ENCODE measurements at places on chromosomes 12 and 14.

DNA sequence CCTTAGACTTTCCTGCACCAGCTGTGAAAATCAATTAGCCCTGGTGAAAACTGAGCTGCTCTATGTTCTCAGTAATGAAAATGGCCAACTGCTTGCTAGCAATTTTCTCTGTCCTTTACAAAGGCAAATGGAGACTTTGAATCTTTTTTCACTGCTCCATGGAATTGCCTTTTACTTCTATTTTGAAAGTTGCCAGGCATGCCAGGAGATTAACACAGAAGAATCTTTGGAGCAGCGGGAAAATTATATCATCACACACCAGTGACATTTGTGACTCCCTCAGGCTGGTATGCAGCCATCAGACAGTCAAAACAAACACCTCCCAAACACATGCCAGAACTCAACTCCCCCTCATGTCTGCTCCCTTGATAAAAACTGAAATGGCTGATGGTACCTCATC, 872.0 kb upstream of the FLRT2 start:
- no peak for DNase-seq

GRCh38 chr12:47276621-47277309, 197.0 kb upstream of the AMIGO2 start:
- peak; percentile 90 for DNase-seq

DNA sequence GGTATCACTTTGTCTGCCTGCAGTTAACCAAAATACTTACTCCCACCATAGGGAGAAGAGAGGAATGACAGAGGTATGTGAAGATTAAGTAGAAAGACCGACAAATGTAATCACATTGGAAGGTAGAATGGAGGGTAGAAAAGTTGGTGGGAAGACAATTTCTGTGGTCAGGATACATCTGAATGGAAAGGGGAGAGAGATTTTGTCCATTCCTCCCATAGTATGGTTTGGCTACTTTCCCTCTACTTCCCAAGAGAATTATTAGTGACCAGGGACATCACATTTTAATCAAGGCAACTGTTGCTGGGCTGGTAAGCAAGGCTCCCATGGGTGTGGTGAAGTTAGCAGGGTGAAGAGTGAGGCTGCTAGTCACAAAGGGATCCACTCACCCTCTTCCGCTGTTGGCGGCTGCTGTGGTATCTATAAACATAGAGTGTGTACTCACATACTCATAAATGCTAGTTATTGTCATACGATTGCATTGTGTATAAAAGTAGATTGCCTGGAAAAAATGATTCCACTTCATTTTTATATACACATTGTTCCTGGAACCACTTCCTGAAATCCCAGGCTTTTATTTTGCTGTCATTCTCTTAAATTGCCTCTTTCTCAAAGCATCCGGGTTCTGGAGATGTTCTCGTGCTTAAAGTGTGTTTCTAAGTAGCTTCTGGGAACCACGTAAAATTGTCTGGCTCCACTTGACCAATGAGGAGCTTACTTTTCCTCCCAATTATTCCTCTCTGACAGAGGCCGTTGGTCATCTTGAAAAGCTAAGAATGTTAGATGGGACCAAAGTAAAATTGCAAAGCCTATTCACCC, 413.1 kb downstream of the ZFP36L1 start:
- DNase-seq: no peak

- peak; percentile 57 for DNase-seq
Observed at GRCh38 chr12:6647083-6647604, at the start of gene ACRBP. TSS of gene ACRBP (minus strand) at chr12:6647432. CDS start at chr12:6647366, 66 bp downstream.

GRCh38 chr14:63573581-63573980, 30.4 kb upstream of the PPP2R5E start:
- no peak for DNase-seq

GRCh38 chr12:130987151-130987931, 33.6 kb downstream of the ADGRD1 start:
- DNase-seq: no peak

- DNase-seq: no peak
Observed at GRCh38 chr12:80100591-80100990, 1.3 kb downstream of the OTOGL start.

DNA sequence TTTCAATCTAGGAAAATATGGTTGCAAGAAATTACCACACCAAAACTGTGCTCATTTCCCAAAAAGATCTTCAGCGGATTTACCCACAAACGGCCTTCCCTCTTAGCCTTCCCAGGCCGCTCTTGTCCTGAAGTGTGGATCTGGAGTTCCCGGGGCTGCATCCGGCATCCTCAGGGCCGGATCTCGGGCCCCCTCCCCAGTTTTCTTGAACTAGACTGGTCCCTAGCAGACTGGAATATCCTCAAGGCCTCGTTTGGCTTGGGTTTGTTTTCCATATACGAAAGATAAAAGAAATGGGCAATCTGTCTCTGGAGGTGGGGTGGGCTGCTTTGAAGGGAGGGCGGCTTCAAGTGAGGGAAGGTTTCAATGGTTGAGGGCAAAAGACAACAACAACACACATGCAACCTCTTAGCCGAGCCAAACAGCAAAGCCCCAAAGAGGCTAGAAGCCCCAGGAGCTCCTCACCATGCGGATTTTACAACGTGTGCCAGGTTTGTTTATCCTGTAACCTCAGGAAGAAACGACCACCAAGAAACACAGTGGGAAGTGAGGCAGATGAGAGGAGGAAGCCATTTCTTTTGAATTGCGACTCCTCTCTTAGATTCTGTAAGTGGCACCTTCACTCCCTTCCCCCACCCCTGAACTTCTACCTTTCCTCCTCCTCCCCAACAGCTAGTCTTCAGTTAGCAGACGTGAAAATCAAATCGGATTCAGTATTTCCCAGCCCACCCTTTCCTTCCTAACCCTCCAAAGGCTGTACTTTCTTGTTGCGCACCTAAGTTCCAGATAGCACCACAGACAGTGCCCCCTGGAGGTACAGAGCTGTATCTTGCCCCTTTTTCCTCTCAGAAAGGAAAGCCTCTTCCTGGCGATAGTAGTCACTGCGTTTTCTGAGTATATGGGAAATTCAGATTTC, 2.6 kb downstream of the MYF6 start:
- DNase-seq: peak; percentile 67

Data from OCI-M1 (cell line).